ENCODE measurements at places on chromosomes 16 and 17.

GRCh38 chr17:49990921-49991320 is 4.1 kb downstream of the DLX3 start:
- DNase-seq, result no peak

GRCh38 chr16:89370081-89370511 is 120.3 kb downstream of the ANKRD11 start:
- no peak for DNase-seq

GRCh38 chr16:3119286-3119685 is 6.9 kb downstream of the ZNF205 start:
- no peak for DNase-seq

- DNase-seq, result no peak
These were observed 207.0 kb downstream of the MSI2 start for GRCh38 chr17:57463103-57463885.
